ENCODE measurements at places on chromosomes 2 and 18.

GRCh38 chr2:86360776-86361175, 23.4 kb upstream of the REEP1 start:
- no peak for DNase-seq

GRCh38 chr2:169190197-169190775, 120.9 kb downstream of the DHRS9 start:
- no peak for DNase-seq

GRCh38 chr18:9706081-9706935, 1.8 kb upstream of the RAB31 start:
- DNase-seq: no peak

DNA sequence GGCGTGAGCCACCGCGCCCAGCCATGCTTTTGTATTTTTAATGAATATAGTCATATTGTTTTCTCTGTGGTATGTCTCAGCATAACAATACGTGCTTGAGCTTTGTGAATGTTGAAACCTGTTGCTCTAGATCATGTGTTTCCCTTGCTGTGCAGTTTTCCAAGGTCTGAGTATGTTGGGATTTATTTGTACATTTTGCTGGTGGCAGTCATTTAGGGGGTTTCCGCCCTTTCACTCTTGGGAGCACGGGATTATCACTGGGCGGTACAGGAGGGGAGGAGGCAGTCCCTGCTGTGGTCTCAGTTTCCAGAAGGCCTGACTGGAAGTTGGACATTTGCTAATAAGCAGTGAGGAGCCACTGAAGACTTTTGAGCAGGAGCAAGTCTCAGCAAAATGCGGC, 24.9 kb upstream of the CATIP start:
- no peak for DNase-seq

- DNase-seq: no peak
These were observed 184.6 kb upstream of the ZNF804A start for GRCh38 chr2:184413671-184414229.
